ENCODE measurements at places on chromosomes 4 and X.

- no peak for DNase-seq
Measured at GRCh38 chr4:77910676-77911075, 48.0 kb downstream of the MRPL1 start.

- no peak for DNase-seq
Measured at GRCh38 chr4:167428156-167428555, 193.9 kb upstream of the SPOCK3 start.

DNA sequence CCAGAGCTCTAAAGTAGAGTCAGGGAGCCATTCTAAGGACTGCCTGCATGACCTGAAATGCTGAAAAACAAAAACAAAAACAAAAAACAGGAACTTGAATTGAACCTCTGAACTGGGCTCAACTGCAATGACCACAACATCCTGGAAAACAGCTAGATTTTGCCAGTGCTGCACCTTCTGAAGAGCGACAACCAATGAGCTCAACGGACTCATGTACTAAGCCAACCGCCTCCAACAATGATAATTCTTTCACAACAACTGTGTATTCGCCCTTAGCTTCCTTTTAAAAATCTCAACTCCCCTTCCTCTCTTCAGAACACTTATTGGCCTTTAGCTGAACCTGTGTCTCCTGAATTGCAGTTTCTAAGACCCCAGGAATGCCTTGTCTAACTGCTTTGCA lies 69.8 kb downstream of the HAUS3 start:
- no peak for DNase-seq

DNA sequence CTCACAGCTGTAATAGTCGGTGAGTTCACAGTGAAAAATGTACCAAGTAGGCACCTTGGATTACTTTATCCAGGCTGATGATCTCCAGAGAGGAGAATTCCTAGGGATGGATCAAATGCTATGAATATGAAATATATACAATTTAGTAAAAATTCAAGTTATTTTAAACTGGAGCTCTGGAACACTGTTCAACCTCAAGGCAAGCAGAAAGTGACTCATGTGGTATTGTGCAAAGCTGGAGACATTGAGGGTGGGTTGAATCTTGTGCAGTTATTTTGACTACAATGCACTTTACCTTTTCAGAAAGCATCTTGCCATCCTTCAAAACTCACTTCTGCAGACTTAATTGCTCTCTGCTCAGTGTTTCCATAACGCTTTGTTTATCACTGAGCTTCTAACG lies 43.4 kb downstream of the OSTC start:
- DNase-seq, result no peak

GRCh38 chr4:89298155-89298554 lies 9.4 kb downstream of the GPRIN3 start:
- no peak for DNase-seq

- DNase-seq, result no peak
Measured at GRCh38 chr4:185872747-185873380, 60.9 kb upstream of the SORBS2 start.

DNA sequence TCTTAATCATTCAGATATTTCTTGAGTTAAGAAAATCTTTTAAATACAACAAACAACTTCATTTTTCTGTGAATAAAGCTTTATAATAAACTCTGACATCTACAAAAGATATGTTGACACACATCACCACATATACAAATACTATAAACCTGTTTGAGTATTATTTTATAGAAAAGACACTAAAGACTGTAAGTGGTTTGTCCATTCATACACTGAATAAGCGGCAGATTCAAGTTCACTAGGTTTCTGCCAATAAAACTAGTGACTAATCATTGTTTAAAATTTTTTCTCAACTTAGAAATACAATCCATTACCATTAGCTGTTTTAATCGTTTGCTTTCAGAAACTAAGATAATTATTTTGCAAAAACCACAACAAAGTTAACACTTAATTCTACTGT lies 1900.0 kb downstream of the C4orf33 start:
- no peak for DNase-seq

- DNase-seq, result no peak
Measured at GRCh38 chr4:159065513-159066240, 37.2 kb upstream of the RAPGEF2 start.

DNA sequence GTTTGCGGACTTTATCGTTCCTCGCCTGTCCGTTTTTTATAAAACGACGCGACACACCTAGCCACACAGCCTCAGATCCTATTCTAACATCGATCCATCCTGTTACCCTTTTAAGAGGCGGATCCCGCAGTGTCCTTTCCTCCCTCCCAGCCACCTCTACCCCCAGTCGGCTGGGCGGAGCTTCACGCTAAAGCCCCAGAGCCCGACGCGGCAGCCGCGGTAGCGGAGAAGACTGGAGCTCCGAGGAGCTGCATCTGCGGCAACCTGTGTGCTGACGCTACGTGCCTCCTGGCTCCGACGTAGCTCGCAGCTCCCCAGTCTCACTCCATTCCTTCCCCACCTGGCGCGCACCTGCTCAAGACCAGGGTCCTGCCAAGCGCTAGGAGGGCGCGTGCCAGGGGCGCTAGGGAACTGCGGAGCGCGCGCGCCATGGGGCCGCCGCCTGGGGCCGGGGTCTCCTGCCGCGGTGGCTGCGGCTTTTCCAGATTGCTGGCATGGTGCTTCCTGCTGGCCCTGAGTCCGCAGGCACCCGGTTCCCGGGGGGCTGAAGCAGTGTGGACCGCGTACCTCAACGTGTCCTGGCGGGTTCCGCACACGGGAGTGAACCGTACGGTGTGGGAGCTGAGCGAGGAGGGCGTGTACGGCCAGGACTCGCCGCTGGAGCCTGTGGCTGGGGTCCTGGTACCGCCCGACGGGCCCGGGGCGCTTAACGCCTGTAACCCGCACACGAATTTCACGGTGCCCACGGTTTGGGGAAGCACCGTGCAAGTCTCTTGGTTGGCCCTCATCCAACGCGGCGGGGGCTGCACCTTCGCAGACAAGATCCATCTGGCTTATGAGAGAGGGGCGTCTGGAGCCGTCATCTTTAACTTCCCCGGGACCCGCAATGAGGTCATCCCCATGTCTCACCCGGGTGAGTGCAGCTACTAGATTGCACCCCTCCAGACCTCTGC lies at the start of gene RNF128:
RNF128 (plus strand) TSS at position 217 of the 953 bp plus-strand sequence; CDS start at position 430, 213 bp downstream.
- no peak for DNase-seq

DNA sequence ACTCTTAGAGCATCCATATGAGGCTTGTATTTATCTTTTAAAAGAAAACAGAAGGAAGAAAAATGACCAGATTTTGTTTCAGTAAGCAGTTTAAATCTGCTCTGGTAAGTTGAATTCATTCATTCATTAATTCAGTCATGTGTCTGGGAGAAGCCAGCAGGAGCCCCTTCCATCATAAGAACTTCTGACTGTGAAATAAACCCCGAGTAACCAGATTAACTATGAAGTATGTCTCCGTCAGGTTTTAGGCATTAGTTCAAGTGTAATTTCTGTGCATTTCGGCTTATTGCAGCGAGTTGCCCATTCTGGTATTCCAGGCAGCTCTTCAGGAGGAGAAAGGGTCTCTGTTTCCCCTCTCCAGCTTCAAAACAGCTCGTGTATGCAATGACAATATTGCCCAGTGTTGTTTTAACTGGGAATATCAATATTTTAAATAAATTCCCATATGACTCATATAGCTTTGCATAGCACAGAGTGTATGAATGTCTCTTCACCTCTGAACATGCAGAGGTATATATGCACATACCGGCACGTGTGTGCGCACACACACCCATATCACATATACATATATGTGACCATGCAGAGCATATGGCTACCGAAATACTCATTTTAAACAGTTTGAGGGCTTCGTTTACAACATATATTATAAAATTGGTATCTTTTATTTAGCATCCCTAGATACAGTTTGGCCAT lies 255.3 kb downstream of the BCOR start:
- no peak for DNase-seq

- DNase-seq, result no peak
Measured at GRCh38 chrX:143854006-143854405, 29.9 kb upstream of the UBE2NL start.

DNA sequence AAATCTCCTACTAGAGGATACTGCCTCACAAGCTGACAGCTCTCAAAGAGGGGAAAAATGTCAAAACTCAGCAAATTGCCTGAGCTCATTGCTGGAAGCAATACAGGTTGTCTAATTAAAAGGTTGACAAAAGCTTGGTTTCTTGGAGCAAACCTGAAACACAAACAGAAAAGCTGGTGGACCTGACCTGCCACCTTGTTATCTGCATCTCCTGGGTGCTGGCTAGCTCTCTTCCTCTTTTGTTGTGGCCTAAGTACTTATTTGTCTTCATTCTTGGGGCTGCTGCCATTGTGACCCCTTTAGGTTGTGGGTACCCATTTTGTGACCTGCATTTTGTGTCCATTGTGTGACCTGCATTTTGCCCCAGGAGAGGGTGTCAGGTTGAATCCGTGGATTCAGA lies 184.5 kb downstream of the KIT start:
- DNase-seq, result no peak

GRCh38 chr4:8351931-8352367 lies 82.4 kb downstream of the HTRA3 start:
- DNase-seq, result no peak

- DNase-seq, result no peak
Measured at GRCh38 chrX:12309040-12309743, 170.9 kb downstream of the FRMPD4 start.

DNA sequence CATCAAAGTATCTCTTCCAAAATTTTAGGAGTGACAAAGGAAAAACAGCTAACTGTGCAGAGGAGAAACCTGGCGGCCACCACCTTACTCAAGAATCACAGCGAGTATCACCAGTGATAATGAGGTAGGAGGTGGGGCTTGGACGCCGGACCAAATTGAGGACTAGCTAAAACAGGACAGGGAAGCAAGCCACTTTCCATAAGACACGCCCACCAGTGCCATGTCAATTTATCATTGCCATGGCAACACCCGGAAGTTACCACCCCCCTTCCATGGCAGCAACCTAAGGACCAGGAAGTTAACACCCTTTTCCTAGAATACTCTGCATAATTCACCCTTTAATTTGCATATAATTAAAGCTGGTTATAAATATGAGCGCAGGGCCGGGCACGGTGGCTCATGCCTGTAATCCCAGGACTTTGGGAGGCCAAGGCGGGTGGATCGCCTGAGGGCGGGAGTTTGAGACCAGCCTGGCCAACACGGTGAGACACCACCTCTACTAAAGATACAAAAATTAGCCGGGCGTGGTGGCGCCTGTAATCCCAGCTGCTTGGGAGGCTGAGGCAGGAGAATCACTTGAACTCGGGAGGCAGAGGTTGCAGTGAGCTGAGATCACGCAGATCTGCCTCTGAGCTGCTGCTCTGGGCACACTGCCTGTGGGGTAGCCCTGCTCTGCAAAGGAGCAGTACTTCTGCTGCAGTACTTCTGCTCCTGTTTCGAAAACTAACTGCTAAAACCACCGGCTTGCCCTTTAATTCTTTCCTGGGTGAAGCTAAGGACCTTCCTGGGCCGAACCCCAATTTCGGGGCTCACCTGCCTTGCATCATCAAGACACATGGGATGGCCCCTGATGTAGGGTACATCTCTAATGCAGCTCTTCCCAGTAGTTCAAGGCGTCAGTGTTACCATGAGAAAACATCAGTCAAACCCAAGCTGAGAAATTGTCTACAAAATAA lies 116.7 kb downstream of the HMX1 start:
- DNase-seq, result no peak

GRCh38 chr4:14529653-14530052 lies 472.6 kb upstream of the CPEB2 start:
- DNase-seq, result no peak

DNA sequence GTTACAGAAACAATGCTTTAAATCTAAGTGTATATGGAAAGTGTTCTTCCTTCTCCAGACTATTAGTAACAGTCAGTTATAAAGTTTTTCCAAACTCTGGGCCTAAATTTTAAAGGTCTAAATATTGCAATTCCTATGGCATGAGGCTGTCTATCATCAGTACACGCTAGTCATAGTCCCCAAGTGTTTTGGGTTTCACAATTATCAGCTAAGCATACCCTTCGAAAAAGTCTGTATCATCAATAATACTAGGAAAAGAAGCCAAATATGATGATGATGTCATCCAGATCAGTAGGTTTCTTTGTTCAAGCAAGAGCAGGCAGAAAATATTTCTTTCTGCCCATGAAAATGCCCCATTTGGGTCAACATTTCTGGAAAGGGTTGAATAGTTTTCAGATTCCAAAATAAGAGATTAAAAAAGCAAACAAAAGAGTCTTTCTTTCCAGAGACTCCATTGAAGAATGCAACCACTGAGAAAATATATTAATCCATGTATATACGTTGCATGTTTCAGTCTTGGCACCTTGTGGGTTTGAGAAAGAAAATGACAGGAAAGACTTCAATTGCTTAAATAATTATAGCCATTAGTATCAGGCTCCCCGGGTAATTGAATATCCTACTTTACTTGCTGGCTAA lies 173.8 kb downstream of the CAMK2D start:
- DNase-seq, result no peak

- no peak for DNase-seq
Measured at GRCh38 chr4:41437111-41437536, 100.8 kb upstream of the LIMCH1 start.

- DNase-seq, result no peak
Measured at GRCh38 chr4:151922306-151922705, 161.5 kb upstream of the GATB start.

- DNase-seq, result no peak
Measured at GRCh38 chr4:141041021-141041476, 92.2 kb downstream of the RNF150 start.

GRCh38 chr4:122086338-122087065 lies 65.6 kb upstream of the BLTP1 start:
- no peak for DNase-seq

- no peak for DNase-seq
Measured at GRCh38 chrX:48090123-48090522, 18.7 kb upstream of the ZNF630 start.

DNA sequence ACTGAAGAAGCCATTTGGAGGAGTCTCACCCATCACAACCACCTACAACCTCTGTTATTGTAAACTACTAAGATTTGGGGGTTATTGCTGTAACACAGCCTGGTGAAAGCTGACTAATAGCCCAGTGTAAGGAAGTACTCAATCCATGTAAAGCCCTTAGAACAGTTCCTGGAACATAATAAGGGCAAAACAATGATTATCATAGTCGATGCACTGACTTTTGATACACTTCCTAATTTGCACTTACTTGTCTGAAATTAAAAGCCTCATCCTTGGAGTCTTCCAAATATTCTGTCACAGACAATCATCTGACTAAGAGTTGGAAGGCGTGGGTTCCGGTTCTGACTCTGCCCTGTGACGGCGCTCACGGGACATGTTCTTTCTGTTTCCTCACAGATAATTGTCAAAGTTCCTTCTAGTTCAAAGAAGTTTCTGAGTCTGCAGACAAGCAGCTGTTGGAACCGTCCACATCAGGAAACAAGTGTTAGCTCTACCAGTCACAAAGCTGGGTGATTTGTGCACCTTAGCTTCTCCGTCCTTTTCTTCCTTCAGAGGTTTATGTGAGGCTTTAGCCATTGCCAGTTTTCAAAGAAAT lies 33.4 kb upstream of the RASGEF1B start:
- peak; percentile 12 for DNase-seq

GRCh38 chr4:64712590-64712989 lies 303.3 kb upstream of the TECRL start:
- no peak for DNase-seq

DNA sequence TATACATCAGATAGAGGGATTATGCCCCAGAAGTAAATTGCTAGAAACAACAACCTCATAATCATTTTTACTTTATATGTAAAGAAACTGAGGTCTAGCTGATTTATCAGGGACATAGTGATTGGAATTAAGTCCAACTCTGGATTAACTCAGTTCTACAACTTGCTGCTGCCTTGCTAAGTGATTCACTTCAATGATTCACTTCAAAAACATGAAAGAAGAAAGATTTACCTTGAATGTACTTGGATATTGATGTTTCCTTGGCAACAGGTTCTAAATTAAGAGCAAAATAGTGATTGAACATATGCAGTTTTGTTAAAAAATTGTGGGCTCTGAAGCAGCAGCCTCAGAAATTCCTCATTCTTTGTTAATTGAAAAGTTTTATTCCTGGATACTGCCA lies 99.8 kb upstream of the H2AZ1 start:
- DNase-seq, result no peak

Measured in activated CD8-positive, alpha-beta memory T cell treated with anti-CD3 and anti-CD28 coated beads for 48 hours (primary cell).